ENCODE measurements at places on chromosomes 12 and 14.

DNA sequence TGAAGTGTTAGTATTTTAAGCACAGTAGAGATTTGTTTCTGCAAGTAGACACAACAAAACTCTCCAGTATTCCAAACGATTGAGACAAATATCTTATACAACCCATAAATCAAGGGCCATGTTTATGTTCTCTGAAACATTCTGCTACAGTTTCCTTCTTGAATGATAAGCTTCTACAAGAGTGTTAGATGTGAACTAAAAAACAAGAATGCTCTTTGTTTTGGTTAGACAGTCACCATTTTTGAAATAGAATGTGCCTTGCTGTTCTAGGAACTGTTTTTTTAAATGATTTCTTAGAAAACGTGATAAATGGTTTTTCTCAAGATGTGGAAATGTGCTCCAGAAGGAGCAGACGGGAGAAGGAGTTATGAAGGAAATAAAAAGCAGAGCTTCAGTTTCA lies 1656.3 kb upstream of the FLRT2 start:
- no peak for DNase-seq

- no peak for DNase-seq
Measured at GRCh38 chr12:28884904-28885679, 264.0 kb upstream of the FAR2 start.

DNA sequence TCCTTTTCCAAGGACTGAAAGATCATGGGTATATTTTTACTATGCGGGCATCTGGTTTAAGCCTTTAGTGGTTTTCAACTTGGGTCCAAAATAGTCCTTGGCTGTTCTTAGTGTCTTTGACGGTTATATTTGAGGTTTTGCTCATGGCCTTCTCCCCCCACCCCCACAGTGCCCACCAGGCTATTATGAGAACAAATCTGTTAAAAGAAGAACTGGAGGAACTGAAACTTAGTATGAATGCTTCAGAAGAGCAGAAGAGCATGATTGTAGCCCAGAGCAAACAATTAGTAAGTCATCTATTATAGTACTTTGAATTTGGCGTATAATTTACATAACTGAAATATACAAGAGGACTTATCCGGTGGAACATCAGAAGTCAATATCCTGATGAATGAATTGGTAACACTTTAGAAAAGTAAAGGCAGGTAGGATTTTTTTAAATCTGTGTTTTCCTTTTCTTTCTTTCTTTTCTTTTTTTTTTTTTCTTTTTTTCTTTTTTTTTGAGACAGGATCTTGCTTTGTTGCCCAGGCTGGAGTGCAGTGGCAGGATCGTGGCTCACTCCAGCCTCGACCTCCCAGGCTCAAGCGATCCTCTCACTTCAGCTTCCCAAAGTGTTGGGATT lies 71.8 kb upstream of the BCAT1 start:
- no peak for DNase-seq

- DNase-seq, result no peak
Measured at GRCh38 chr14:61528591-61529021, 166.7 kb upstream of the HIF1A start.

All from nucleus accumbens (tissue), 56 donors.